Stimulated activated CD8-positive, alpha-beta memory T cell treated with anti-CD3 and anti-CD28 coated beads, Interleukin-7, amount 100 ng/mL, for 48 hours (primary cell): ENCODE measurements at places on chromosomes 5 and 9.

DNA sequence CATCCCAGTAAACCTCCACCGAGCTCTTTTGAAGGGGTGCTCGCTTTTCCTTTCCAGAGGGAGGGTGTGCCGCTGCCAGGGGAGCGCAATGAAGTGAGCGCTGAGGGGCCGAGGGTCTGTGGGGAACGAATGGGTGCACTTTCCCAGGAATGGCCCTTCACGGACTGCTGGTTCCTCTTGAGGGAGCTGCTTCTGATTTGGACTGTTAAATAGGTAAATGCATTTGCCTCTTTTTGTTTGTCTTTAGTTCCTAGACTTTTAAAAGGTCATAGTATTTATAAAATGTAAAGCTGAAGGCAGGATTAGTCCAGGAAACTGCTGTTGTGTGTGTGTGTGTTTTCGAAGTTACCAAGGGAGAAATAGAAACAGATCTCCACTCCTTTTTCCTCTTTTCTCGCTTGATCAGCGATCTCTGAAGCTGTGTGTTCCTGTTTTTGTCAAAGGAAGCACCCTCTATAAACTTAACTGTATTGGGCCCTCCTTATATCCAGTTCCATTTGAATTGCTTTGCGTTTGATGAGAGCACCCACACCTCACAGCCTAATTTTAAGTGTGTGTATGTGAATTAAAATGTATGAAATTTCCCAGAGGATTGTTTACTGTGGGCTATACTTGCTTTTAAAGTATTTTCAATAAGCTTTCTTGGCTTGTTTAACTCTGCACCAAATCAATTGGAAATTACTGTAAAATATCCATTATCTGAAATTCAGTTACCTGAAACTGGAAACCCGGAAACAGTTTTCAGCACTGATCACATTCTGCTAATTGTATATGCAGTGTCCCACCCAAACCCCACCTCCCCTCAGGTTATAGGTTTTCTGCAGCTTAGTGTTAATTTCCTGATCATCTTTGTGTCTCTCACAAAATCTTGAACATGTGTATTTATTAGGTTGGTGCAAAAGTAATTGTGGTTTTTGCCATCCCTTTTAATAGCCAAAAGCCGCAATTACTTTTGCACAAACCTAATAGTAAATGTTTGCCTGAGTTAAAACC lies 966 bp downstream of the SNX2 start:
- no peak for DNase-seq

DNA sequence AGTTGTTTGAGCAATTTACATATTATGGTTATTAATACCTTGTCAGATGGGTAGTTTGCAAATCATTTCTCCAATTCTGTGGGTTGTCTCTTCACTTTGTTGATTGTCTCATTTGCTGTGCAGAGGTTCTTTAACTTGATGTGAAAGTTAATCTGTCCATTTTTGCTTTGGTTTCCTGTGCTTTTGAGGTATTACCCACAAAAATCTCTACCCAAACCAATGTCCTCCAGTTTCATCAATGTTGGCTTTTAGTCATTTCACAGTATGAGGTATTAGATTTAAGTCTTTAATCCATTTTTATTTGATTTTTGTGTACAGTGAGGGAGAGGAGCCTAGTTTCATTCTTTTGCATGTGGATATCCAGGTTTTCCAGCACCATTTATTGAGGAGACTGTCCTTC lies 82.4 kb downstream of the MRPS30 start:
- DNase-seq: no peak

- no peak for DNase-seq
These were observed 999.8 kb downstream of the NR2F1-AS1 start for GRCh38 chr5:92581249-92581648.

GRCh38 chr9:131094622-131095021 lies 1.7 kb upstream of the AIF1L start:
- no peak for DNase-seq

GRCh38 chr5:29811914-29812679 lies 1381.4 kb upstream of the CDH6 start:
- no peak for DNase-seq

DNA sequence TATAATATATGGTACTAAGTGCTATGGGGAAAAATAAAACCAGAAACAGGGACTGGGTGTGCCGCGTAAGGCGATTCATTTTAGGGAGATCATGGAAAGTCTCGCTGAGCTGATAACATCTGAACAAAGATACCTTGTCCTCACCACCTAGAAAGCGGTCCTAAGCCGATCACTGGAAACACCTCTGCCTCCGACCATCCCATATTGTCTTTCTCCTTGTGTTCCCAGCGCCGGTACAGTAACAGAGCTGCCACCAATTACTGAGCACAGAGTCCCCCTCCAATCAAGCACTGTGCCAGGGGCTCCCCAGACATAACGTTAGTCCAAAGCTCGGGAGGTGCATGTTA lies 704 bp downstream of the CCDC112 start:
- no peak for DNase-seq
